ENCODE measurements at places on chromosomes 7 and 10.

DNA sequence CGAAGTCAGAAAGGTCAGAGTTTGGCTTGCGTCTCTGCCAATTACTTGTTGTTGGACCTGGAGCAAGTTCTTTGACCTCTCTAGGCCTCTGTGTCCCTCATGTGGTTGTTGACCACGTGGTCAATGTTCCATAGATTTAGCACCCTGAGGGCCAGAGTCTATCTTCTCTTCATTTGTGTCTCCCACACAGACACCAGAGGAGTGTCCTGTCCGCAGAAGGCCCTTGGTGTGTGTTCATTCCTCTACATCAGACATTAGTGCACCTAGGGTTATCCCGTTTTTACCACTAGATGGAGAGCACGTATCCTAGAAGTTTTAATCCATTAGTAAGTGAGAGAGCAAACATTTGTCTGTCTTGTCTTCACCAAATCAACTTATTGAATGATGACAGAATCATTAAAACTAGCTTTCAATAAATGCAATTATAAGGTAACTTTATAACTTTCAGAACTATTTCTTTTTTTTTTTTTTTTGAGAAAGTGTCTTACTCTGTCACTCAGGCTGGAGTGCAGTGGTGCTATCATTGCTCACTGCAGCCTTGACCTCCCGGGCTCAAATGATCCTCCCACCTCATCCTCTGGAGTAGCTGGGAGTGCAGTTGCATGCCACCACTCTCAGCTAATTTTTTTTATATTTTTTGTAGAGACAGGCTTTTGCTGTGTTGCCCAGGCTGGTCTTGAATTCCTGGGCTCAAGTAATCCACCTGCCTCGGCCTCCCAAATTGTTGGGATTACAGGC lies 122.5 kb upstream of the ANKRD1 start:
- peak; percentile 2 for DNase-seq

DNA sequence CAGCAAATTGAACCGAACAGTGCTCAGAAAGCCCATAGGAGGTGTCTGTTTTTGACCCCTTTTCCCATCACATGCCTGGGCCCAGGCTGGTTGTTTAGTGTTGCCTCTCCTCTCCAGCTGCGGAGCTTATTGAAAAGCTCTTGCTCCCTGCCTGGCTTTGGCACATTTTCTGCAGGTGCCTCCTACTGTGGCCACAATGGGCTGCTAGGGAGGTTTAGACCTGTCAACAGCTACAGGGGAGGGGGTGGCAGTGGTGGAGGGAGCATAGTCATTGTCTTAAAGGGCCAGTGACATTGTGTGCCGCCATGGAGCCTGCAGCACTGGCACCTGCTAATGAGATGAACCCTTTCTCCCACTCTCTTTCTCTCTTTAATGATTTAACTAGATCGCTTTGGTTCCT lies 13.2 kb upstream of the ENO4 start:
- peak; percentile 52 for DNase-seq

DNA sequence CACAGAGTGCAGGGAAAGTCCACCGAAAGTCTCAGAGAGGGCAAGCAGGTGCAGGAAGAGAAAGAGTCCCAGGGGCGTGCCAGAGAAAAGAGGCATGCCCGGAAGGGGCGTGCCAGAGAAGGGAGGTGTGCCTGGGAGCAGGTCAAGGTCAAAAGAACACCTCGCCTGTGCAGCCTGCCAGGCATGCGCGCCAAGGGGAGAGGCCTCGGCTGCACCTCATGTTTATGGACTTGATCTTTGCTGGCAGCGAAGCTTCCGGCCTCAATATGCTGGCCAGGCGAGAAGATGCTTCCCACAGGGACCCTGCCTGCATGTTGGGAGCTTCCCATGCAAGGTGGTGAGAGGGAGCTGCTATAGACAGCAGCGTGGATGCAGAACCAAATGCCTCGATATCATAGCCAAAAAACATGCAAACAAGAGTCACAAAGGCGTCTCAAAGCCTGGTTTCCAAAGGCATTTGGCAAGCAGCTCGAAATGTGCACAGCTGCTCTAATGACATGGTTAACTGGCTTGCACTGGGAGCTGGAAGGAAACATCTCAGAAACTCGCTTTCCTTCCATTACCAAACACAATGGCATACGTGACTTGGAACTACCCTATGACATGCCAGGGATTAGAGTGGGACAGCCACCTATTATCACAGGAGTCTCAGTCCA lies 192.5 kb upstream of the PPP2R2D start:
- no peak for DNase-seq

DNA sequence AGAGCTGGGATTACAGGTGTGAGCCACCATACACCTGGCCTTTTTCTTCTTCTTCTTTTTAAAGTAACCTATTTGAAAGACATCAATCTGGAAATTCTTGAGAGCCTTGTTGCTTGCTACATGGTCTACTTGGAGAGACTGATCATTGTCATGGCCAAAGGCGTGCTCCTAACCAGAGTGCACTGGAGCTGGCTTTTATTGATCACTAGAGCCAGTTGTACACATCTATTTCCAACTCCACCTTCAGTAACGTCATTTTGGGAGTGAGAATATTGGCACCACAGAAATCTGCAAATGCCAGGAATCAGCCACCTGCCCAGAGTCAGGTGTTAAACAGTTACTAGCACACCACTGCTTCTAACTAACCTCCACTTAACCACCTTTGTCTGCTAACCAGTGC lies 735.1 kb downstream of the TYW1 start:
- no peak for DNase-seq

Measured in NCI-H1092 (cell line).